ENCODE measurements at places on chromosomes 13 and 19.

GRCh38 chr19:56955637-56956216, 115.2 kb upstream of the PEG3 start:
- DNase-seq = no peak

DNA sequence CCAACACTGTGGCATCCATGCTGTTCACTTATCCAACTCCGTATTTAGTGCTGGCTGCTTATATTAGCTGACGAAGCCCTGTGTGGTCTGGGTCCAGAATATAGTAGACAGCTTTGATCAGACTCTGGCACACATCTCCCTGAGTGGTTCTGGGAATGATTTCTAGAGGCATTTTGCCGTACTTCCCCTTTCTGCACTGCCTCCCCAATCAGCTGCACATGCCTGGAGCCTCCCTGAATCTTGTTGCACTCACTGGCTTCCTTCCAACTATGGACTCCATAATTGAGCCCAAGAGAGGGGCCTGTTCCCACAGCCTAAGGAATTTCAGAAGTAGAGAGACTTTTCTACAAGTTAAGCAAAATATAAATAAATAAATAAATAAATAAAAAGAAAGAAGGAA, 30.4 kb upstream of the PCDH8 start:
- no peak for DNase-seq

- DNase-seq = no peak
These were observed 48.0 kb upstream of the ADGRE5 start for GRCh38 chr19:14333101-14333871.

DNA sequence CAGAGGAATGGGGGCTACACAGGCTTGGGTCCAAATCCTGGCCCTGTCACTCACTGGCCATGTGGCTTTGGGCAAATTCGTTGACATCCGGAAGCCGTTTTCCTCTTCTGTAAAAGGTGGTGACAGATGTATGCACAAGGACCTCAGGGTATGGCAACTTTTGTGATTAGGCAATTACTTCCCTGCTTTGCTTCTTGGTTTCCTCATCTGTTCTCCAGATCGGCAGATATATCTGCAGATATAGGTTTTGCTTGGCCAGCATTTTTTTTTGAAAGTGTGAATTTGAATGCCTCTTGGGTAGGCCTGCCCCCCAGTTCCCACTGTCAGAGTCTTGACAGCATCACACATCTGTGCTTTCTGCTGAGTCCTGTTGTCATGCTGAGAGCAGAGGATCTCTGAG, 17.7 kb downstream of the TMEM272 start:
- no peak for DNase-seq

GRCh38 chr13:29513981-29514719, 81.3 kb downstream of the SLC7A1 start:
- DNase-seq = no peak

DNA sequence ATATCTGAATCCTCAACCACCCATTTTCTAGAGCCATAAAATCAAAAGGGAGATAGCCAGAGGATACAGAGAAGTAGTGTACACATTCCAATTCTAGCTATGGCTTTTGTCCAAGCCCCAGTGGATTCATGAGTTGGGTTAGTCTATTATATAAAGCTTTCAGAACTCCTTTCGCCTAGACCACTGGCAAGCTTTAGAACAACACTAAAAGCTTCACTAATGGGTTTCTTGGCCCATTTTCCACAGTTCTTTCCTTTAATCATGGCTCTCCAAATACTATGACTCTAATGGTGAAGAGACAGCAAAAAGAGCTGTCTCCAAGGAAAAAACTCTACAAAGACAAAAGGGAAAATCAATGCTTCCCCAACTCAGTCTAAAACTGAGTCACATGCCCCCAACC, 48.2 kb upstream of the SLITRK5 start:
- no peak for DNase-seq
